ENCODE measurements at places on chromosomes 3 and 15.

GRCh38 chr3:85796140-85796539, 837.4 kb downstream of the CADM2 start:
- DNase-seq = no peak

GRCh38 chr15:99402014-99402729, 150.9 kb downstream of the LRRC28 start:
- DNase-seq = no peak

DNA sequence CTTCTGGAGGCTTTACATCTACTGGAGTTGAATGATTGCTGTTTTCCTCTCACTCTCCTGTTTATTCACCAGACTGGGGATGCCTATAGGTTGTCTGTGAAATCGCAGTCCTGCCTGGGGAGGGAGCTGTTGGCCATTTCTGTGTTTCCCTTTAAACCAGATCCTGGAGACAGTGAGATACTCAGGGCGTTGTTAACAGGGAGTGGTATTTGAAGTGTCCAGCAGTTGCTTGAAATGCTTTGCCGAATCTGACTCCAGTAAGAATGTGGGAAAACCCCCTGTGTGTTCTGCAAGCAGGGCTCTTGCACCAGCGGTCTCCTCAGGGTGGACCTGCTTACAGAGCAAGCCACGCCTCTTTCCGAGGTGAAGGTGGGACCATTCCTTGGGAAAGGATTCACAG, 4.3 kb upstream of the LRRK1 start:
- no peak for DNase-seq

DNA sequence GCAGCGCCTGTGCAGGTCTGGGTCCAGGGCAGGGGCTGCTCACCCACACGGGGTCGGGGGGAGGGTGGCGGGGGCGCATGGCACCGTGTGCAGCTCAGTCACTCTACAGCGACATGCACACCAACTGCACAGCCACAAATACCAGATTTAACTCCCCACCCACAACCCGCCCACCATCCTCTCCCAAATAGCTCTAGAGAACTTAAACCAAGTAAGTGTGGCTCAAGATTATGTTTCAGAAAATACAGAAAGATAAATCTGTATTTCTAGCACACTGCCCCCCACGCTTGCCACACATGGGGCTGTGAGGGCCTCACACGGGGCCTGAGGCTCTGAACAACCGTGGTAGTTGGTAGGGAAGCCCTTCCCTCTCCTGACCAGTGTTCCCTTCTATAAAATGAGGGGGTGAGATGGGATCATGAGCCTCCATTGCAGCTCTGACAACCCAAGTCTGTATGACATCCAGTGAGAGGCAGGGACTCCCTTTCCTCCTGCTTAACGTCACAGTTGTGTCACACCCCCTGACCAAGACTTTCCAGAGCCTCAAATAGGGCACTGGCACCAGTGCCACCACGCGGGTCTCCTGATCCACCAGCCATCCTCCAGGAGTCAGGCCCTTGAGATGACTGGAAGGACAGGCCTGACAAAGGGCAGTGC, 23.1 kb downstream of the POC1A start:
- DNase-seq = no peak

DNA sequence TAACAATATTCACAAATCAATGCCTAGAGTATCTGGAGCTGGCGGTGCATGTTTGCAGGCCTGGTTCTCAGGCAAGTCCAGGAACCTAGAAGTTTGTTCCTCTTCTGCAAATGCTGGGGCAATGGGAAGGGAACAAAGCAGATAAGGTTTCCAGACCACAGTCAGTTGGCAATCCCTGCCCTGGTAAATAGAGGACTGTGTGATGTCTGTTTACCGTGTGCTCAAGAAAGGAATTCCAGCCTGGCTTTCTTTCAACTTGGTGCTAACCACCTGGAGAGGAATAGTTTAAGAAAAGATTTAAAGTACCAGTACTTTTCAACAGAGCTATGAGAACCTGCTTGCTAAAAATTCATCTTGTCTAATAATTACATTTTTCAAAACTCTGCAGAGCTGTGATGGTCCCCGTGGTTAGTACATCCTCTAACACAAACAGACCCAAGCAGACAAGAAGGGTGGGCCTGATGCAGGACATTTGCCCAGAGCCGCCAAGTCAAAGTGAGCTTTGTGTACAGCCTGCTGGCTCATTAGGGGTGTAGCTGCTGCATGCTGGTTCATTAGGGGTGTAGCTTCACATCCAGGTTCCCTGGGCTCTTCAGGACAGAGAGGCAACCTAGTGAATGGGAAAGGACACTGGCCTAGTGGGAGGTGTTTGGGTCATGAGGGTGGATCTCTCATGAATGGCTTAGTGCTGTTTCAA, 220.5 kb downstream of the SQOR start:
- DNase-seq = no peak

- DNase-seq = peak; percentile 17
Observed at GRCh38 chr15:101017093-101017754, 98.1 kb downstream of the LRRK1 start.

DNA sequence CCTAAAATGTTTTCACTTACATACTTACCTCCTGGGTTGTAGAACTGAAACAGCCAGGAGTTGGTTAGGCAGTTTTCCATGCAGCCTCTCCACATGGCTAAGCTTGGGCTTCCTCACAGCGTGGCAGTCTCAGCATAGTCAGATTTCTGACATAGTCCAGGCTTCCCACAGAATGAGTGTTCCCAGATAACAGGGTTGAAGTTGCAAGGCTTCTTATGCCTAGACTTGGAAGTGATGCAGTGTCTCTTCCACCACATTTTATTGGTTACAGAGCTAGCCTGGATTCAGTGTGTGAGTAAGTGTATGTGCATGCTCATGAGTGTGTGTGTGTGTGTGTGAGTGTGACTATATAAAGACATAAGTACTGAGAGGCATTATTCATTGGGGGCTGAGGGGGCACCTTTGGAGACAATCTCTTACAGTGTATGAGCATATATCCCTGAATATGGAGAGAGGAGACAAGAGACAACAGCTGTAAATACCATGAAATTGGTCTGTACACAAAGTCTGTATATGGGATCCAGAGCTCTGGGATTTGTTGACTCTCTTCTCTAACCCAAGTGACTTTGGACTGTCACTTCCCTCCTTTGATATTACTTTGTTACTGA, 78.1 kb downstream of the ZNF621 start:
- DNase-seq = no peak

GRCh38 chr3:61936344-61936937, 375.1 kb downstream of the PTPRG start:
- DNase-seq = peak; percentile 50

- no peak for DNase-seq
Observed at GRCh38 chr15:93583552-93583951, 494.5 kb upstream of the RGMA start.

DNA sequence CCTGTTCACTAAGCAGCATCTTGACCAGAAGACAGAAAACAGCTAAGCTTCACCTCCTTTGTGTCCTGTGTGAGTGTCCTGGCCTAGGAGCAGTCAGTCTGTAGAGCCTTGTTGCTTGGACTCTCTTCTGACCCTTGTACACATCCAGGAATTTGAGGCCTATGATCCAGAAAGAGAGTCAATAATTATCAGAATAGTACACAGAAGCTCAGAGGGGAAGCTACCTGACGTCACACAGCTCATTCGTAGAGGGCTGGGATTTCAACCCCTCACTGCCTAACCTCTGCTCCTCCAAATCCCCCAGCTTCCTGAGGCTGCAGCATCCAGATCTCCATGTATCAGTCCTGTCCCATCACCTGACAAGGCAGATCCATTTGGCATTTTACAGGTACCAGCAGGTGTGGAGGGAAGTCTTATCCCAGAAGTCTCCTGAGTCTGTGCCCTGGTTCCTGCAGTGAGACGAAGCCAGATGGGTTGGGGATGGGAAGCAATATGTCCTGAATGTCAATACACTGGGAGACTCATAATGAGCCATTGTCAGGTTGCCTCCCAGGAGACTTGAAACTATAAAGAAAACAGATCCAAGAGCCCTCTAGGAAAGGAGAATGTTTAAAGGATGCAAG, 203.1 kb downstream of the MINAR1 start:
- DNase-seq = no peak

DNA sequence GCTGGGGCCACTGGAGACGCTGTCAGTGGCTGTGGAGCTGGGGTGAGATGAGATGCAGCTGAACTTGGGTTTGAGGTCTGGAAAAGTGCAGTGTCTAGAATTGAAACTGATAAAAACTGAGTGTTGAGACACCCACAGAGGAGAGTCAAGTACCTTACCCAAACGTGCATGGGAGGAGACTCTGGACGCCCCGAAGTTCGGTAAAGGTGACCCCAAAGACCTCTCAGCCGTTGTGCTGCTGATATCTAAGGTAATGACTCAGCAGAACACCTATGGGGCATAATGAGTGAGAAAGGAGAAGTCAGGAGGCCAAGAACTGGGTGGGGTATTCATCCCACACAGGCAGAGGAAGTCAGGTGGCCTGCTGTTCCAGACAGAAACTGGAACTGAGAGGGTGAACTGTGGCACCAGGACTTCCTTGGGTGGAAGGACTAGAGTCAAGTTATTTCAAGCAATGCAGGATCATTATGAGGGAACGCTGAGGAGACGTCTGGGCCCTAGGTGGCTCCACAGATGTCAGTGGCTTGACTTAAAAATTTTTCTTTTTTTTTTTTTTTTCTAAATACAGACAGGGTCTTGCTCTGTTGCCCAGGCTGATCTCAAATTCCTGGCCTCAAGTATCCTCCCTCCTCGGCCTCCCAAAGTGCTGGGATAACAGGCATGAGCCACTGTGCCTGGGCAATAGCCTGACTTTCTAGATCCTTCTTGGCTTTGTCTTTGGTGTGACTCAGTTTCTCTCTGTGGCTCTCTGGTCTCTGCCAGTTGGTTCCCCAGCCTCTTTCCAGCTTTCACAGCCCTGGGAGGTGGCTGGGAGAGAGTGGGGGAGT, 67.6 kb upstream of the GCNT3 start:
- DNase-seq = no peak

DNA sequence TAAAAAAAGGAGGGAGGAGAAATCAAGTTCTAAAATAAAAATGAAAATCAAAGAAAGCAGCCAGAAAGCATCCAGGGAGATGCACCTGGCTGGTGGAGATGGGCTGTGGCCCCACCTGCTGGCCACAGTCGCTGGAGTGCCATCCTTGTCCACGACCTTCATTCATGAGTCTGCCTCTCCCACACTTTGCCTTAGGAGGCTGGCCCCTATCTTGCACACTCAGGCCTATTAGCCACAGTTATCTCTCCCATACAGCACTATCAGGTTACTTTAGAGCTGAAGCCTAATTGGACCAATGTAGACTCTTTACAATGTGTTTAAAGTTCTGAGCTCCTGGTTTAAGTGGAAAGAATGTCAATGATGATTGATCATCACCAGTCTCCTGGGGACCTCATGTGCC, 392.0 kb upstream of the RORA start:
- peak; percentile 18 for DNase-seq

DNA sequence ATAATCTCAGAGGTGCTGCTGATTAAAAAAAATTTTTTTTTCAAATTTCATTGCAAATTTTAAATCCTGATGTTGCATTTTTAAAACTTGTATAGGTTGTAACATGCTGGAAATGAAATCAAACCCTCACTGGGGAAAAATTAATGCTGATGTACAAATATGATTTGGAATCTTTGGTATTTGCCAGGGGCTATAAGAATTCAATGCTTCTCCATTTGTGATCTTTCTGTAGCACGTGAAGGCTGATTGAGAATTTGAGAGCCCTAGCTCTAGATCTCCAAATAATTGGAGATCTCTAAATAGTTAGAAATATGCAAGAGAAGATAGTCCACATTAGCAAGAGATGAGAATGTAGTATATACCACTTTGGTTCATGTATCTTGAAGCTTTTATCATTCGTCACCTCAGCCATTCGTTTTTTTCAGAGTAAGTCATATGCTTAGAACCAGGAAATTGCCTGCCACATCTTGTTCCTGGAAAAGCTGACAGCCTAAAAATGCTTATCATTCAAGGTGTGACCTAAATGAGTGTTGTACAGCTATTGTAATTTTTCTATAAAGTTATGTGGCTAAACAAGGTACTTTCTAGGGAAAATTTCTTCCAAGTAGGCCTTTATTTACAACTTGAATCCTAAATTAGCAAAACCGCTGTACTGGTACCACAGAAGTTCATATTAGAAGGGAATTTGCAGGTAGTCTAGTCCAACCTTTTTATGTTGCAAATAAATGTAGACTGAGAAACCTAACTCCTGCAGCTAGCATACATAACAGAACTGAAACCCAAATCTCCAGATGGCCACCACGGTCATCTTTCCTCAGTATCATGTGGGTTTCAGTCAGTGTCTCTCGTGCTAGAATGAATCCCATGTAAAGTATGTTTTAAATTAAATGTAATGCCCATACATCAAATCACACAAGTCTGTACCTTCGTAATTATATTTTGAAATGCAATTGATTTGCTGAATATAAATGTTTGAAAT, 48.5 kb downstream of the FNDC3B start:
- DNase-seq = peak; percentile 60

DNA sequence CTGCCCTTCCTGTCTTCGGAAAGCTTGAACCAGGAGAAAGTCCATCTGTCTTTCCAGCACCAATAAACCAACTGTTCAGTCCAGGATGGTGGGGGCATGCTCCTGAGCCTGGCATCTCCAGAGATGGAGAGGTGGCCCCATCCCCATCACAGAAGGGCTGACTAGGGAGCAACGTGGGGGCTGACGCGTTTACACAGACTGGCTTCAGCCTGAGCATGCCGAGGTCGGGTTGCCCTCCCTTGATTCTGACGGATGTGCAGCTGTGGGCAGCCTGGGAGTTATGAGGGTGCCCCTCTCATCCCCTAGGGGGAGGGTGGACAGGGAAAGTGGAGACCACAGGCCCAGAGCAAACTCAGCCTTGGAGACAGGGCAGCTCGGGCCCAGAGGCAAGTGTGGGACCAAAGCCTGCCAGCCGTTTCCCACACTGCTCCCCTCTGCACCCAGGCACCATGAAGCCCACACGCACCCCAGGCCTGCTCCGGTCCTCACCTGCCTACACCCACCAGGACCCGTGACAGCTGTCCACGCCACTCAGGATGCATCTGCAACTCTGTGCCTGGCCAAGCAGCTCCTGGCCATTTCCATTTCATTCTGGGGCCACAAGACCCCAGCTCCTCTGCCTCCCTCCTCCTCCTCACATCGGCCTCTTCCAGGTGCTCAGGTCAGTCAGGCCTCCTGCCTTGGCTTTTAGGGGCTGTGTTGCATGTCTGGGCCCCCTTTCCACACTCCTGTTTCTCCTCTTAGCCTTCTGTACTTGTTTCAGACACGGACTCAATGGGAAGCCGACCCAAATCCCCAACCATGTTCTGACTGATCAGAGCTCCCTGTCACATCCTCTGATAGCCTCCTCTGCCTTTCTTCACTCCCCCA, 48.2 kb upstream of the SLC41A3 start:
- DNase-seq = no peak

GRCh38 chr3:111070772-111071256, 802 bp upstream of the NECTIN3 start:
- no peak for DNase-seq

DNA sequence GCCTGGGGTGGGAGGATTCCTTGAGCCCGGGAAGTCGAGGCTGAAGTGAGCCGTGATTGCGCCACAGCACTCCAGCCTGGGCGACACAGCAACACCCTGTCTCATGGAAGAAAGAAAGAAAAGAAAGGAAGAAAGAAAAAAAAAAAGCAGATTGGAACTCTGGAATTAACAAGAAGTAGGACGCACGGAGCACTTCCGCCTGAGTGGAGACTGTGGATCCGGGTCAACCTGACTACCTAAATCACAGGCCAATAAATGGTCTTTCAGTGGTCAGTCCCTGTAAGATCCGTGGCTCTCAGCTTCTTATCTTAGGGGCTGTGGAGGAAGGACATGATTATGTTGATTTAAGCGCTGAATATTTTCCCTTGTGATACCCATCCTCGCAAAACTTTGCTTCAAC, 2.4 kb upstream of the PPARG start:
- no peak for DNase-seq

- DNase-seq = no peak
Observed at GRCh38 chr3:73687106-73688004, 62.6 kb upstream of the PDZRN3 start.

- no peak for DNase-seq
Observed at GRCh38 chr3:13544293-13544831, 4.6 kb upstream of the FBLN2 start.
